Adrenal gland (tissue), 19 donors: ENCODE measurements at places on chromosomes 2 and 18.

- no peak for DNase-seq
- no peaks in the 10 kb centered on the region for H3K27me3 ChIP-seq
- peaks cover 33% of the 10 kb centered on the region for H3K4me1 ChIP-seq
- no peak overlapping the region for H3K4me3 ChIP-seq
- peak overlapping the region; percentile 29 for H3K27ac ChIP-seq
These were observed 42.0 kb downstream of the ZEB2 start for GRCh38 chr2:144477957-144478311.

DNA sequence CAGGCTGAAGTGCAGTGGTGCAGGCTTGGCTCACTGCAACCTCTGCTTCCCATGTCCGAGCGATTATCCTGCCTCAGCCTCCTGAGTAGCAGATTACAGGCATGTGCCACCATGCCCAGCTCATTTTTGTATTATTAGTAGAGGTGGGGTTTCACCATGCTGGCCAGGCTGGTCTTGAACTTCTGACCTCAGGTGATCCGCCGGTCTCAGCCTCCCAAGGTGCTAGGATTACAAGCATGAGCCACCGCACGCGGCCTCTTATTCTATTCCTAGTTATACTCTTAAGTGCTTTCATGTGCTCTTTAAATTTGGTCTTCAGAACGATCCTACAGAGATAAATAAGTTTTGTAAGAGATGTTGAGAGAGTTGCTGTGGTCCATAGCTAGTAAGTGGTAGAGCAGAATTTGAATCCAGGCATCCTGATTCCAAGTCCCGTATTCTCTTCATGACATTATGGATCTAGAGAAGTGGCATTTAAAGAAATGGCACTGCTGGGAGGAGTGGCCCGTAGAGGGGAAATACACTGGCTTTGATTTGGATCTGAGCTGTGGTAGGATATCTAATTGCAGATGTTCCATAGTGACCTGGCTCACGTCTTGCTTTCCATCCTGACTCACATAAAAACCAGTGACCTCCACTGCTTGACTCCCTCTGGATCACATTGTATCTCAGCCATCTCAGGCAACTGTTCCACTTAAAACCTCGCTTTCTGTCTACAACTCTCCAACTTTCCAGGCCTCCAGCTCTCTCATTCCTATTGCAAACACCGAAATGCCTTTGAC is 22.8 kb upstream of the ME2 start:
- DNase-seq: no peak
- no peaks in the 10 kb centered on the region for H3K4me1 ChIP-seq
- H3K36me3 ChIP-seq: no peaks in the 10 kb centered on the region
- no peaks in the 10 kb centered on the region for H3K27me3 ChIP-seq
- H3K27ac ChIP-seq: no peak overlapping the region
- no peak overlapping the region for H3K4me3 ChIP-seq

GRCh38 chr2:26786207-26787028 is 562 bp downstream of the CENPA start:
- H3K36me3 ChIP-seq: no peaks in the 10 kb centered on the region
- peak overlapping the region; percentile 13 for H3K4me3 ChIP-seq
- no peak overlapping the region for H3K27ac ChIP-seq
- H3K4me1 ChIP-seq: peaks cover 16% of the 10 kb centered on the region
- no peaks in the 10 kb centered on the region for H3K27me3 ChIP-seq

DNA sequence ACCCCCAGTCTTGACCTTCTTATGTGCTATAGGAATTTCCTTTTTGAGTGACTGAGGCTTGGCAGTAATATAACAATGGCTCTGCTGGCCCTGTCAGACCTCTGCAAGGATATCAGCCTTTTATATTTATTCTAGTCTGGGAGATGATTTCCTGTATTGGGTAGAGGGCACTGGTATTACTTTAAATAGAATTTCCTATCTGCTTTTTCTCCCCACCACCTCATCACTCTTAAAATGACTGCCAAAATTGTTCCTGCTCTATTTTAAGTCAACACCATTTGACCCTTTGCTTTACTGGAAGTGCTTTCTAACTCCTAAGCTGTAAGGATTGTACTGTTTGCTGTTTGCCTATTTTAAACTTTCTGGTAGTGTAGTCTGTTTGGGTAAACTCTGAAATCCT is 658.4 kb upstream of the FSHR start:
- no peak overlapping the region for H3K4me3 ChIP-seq
- DNase-seq: no peak
- H3K27ac ChIP-seq: no peak overlapping the region
- H3K36me3 ChIP-seq: no peaks in the 10 kb centered on the region
- no peaks in the 10 kb centered on the region for H3K27me3 ChIP-seq
- no peaks in the 10 kb centered on the region for H3K4me1 ChIP-seq

GRCh38 chr2:148960483-148960882 is 78.0 kb upstream of the LYPD6B start:
- DNase-seq: no peak
- H3K27ac ChIP-seq: no peak overlapping the region
- H3K36me3 ChIP-seq: no peaks in the 10 kb centered on the region
